Caudate nucleus (tissue), 63 donors: ENCODE measurements at places on chromosomes 12 and 14.

DNA sequence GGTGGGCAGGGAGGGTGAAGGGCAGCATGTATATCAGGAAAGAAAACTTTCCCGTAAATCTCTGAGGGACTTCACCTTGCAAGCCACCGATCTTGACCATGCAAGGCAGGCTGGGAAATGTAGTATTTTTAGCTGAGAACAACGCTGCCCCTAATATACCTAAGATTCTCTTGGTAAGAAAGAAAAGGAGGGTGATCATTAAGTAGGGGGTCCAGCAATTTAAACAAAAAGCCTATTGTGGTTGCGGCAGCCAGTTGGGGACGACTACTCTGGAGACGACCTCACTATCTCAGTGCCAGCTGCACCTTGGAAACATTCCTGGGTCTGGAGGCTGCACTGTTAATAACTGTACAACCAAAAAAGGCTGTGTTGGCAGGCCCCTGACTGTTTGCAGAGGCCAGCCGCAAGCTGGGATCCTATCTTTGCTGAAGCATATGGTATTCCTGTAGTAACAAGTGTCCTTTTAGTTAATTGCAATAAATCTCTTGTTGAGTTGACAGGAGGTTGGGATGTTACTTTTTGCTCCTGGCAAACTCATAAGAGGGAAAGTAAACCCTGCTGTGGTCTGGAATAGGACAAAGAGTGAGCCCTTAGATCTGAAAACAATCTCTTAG lies 6.4 kb downstream of the APOLD1 start:
- no peak for DNase-seq

- no peak for DNase-seq
These were observed 1.2 kb upstream of the GLIPR1L2 start for GRCh38 chr12:75389706-75390105.

GRCh38 chr12:91273560-91273959 lies 90.9 kb upstream of the DCN start:
- DNase-seq = no peak

DNA sequence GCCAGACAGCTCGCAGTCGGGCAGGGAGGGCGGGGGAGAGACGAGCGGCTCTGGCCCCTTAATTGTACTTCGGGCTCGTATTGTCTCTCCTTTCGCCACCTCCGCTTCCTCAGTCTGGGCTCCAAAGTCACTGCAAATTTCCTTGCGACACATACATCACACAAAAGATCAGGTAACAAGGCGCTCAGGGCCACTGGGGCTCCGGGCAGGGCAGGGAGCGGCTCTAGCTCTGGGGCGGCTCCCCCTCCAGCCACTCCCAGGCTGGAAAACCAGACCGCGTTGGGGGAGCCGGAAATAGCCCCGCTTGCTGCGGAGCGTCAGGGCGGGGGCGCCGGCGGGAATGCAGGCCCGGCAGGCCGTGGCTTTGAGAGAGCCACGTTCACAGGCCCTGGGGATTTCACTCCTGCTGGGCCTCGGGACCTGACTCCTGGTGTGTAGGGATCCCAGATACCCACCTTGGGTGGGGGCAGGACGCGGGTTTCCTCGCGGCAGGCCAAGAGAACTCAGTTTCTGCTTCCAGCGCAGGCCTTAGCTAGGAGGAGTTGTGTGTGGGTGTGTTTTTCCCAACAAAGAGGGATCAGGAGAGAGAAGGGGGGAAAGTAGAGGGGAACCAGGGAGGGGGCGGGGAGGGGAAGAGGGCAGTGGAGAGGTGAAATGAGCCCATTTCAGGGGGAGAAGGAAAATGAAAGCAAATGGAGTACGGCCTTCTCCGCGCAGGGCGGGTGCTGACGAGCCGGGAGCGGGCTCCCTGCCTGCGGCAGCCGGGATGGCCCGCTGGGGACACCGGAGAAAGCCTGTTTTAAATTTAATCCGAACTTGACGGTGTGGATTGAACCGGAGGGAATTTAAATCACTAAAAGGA lies 4.4 kb upstream of the HOXC9 start:
- no peak for DNase-seq
